Thoracic aorta (tissue), 2 donors: ENCODE measurements at places on chromosomes 1 and 21.
A peak's percentile ranks its signal among the peaks of the same experiment; 100 is the strongest.

GRCh38 chr1:17837233-17838030 lies 82.3 kb downstream of the ACTL8 start:
- H3K27ac ChIP-seq = no peak overlapping the region
- H3K27me3 ChIP-seq = no peaks in the 10 kb centered on the region
- no peak for DNase-seq
- no peaks in the 10 kb centered on the region for H3K36me3 ChIP-seq

- H3K4me1 ChIP-seq = no peaks in the 10 kb centered on the region
- DNase-seq = no peak
- H3K4me3 ChIP-seq = no peak overlapping the region
- H3K36me3 ChIP-seq = no peaks in the 10 kb centered on the region
These were observed 190.4 kb upstream of the USP25 start for GRCh38 chr21:15539376-15539775.

DNA sequence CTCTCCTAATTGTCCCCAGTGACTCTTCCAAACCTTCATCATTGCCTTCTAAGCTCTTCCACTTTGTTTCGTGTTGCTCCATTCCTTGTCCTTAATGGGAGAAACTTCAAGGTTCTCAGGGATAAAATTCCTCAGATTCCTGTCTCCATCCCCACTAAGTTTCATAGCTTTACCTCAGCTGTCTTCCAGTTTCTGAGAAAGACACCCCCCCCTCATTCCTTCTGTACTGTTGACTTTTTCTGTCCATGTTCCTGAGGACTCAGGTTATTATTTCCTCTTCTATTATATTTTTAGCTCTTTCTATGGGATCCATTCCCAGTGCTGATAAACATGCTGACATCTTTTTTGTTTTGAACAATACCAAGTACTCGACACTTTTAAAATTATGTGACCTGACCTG lies 215.3 kb upstream of the PTGFR start:
- no peak overlapping the region for H3K4me3 ChIP-seq
- no peaks in the 10 kb centered on the region for H3K27me3 ChIP-seq
- no peak overlapping the region for H3K27ac ChIP-seq
- H3K36me3 ChIP-seq = no peaks in the 10 kb centered on the region

- H3K4me3 ChIP-seq = no peak overlapping the region
- DNase-seq = no peak
- no peak overlapping the region for H3K27ac ChIP-seq
- peaks cover 32% of the 10 kb centered on the region for H3K36me3 ChIP-seq
These were observed 6.2 kb downstream of the RNPEP start for GRCh38 chr1:201988601-201989000.

- peaks cover 2% of the 10 kb centered on the region for H3K27me3 ChIP-seq
- no peak for DNase-seq
- no peaks in the 10 kb centered on the region for H3K4me1 ChIP-seq
- H3K27ac ChIP-seq = no peak overlapping the region
- H3K4me3 ChIP-seq = no peak overlapping the region
- H3K36me3 ChIP-seq = no peaks in the 10 kb centered on the region
These were observed 9.3 kb downstream of the HES2 start for GRCh38 chr1:6410248-6410893.

DNA sequence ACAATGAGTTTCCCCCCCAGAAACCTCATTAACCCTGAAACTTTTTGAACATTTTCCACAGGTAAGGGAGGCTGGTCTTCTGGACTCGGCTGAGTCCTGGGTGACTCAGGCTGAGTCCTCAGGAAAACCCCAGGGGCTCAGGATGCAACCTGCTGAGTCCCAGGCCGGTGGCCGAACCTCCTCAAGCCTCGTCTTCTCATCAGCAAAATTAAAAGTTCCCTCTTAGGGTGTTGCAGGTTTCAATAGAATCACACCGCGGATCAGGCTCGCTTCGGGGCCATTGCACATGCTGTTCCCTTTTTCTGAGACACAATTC lies 35.0 kb upstream of the GRHL3 start:
- no peaks in the 10 kb centered on the region for H3K36me3 ChIP-seq
- DNase-seq = no peak
- no peak overlapping the region for H3K4me3 ChIP-seq

- peaks cover 10% of the 10 kb centered on the region for H3K4me1 ChIP-seq
- H3K36me3 ChIP-seq = no peaks in the 10 kb centered on the region
- no peak overlapping the region for H3K4me3 ChIP-seq
- no peaks in the 10 kb centered on the region for H3K27me3 ChIP-seq
- DNase-seq = no peak
These were observed 10.0 kb upstream of the OVAAL start for GRCh38 chr1:180548686-180549317.

- H3K4me3 ChIP-seq = peak overlapping the region; percentile 15
- DNase-seq = peak; percentile 77
- peaks cover 58% of the 10 kb centered on the region for H3K4me1 ChIP-seq
- no peaks in the 10 kb centered on the region for H3K27me3 ChIP-seq
- no peaks in the 10 kb centered on the region for H3K36me3 ChIP-seq
- peak overlapping the region; percentile 85 for H3K27ac ChIP-seq
These were observed 2.5 kb upstream of the CERS2 start for GRCh38 chr1:150976879-150977694.

- H3K4me3 ChIP-seq = no peak overlapping the region
- H3K36me3 ChIP-seq = no peaks in the 10 kb centered on the region
- peaks cover 3% of the 10 kb centered on the region for H3K4me1 ChIP-seq
- no peak for DNase-seq
These were observed 35.2 kb upstream of the MUTYH start for GRCh38 chr1:45375104-45376090.

DNA sequence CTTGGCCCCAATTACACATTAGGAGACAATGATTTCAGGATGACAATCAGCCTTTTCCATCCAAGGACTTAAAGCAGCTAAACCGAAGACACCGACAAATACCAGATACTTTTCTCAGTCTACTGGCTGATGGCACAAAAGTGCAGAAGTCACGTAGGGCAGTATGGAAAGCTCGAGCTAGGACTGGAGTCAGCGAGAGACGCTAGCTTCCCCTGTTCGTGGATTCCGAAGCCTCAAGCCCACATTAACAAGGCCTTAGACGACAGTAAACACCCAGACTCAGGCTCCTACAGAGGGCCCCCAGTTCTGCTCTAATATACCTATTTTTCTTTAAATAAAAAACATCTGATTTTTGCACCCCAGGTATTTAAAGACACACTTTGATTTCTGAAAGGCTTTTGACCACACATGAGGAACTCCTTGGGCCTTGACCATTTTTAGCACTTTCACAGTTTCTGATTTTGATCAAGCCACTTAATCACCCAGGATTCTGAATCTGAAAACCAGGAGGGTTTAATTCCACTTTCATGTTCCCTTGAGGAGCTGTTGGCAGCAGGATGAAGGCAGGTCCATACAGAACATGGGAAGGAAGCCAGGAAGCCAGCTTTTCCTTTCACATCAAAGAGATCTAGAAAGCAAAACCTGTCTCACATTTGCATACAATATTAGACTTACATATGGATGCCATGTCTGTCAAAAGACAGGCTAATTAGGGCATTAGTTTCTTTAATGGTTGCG lies 204.1 kb downstream of the GABPA start:
- DNase-seq = no peak
- H3K4me3 ChIP-seq = no peak overlapping the region
- peaks cover 50% of the 10 kb centered on the region for H3K4me1 ChIP-seq
- H3K27me3 ChIP-seq = no peaks in the 10 kb centered on the region
- H3K27ac ChIP-seq = no peak overlapping the region
- no peaks in the 10 kb centered on the region for H3K36me3 ChIP-seq

DNA sequence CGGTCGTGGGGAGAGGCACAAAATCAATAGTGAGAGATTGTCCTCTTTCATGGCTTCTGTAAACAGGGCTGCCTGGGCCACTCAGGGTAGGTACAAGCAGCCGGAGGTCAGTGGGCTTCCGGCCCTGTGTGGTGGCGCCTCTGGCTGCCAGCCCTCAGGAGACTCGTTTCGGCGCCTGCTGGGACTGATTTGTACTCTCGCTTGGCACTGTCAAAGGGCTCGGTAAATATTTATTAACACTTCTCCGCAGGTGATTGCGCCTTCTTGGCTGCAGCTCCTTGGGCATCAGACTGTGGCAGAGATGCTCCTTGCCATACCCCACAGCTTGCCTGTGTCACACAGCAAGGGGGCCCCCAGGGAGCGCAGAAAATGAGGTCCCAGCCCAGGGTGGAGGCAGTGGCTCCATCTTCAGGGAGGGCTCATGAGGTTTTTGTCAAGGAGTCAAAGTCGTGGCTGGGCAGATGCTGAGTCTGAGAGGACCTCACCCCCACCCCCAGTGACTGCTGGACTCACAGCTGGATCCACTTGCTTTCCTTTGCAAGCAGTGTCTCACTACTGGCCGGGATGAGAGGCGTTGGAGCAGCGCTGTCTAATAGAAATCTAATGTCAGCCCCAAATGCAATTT lies 262.5 kb downstream of the GRIK3 start:
- no peak overlapping the region for H3K4me3 ChIP-seq
- H3K27ac ChIP-seq = no peak overlapping the region
- no peaks in the 10 kb centered on the region for H3K36me3 ChIP-seq
- no peak for DNase-seq

DNA sequence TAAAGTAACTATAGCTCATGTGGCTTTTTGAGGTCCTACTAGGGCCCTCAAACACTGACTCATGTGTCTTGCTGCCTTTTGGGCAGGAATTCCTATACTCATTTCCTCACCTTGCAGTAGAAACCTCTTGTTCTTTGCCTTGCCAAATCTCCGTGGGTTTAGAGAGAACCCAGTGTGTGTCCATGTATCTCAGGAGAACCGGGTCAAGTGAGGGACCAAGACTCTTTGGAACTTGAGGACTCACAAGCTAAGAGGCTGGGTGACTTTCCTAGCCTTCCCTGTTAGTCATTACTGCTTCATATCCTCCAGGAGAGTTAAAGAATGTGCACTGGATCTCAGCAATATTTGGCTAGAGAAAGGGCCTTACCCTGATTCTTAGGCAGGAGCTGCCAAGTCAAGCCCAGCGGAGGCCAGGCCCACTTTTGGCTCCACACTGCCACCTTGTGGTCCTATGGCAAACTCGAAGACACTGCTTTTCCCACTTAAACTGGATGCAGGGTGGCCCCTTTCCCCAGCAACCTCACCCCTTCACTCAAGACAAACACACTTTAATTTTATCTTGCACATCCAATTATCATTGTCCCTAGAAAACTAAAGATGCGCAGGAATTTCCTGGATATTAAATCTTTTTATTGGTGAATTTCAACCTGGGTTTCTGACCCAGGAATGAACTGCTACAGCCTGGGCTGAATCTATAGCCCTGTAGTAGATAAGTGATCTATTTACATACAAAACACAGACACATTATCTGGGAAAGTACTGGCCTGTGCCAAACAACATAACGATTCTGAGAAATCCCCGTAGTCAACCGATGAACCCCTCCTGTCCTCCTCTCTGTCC lies 10.6 kb downstream of the AVPR1B start:
- no peaks in the 10 kb centered on the region for H3K27me3 ChIP-seq
- H3K27ac ChIP-seq = no peak overlapping the region
- no peaks in the 10 kb centered on the region for H3K36me3 ChIP-seq
- H3K4me3 ChIP-seq = no peak overlapping the region
- DNase-seq = peak; percentile 43
- no peaks in the 10 kb centered on the region for H3K4me1 ChIP-seq

GRCh38 chr1:39268906-39269305 lies 64.4 kb downstream of the MACF1 start:
- H3K27ac ChIP-seq = peak overlapping the region; percentile 64
- no peaks in the 10 kb centered on the region for H3K27me3 ChIP-seq
- peaks cover 77% of the 10 kb centered on the region for H3K4me1 ChIP-seq
- H3K36me3 ChIP-seq = no peaks in the 10 kb centered on the region
- H3K4me3 ChIP-seq = peak overlapping the region; percentile 72
- DNase-seq = no peak

GRCh38 chr1:26020330-26020768 lies 1.2 kb upstream of the EXTL1 start:
- H3K27ac ChIP-seq = no peak overlapping the region
- no peak overlapping the region for H3K4me3 ChIP-seq
- no peaks in the 10 kb centered on the region for H3K36me3 ChIP-seq
